Forelimb muscle (tissue), 1 donor: ENCODE measurements at places on chromosomes 16 and 17.

DNA sequence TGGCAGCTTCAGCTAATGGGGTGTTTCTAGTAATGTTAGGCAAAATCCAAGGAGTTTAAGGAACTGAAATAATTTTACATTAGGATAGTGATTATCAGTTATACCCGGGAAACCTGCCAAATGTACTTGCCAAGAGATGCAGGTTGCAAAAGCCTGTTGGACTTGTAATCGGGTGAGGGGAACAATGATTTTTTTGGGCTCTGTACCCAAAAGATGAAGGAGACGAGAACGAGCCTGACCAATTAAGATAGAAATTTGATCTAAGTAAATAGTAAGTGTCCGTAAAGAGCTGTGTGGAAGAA lies 56.3 kb upstream of the ARL4D start:
- no peak for DNase-seq

DNA sequence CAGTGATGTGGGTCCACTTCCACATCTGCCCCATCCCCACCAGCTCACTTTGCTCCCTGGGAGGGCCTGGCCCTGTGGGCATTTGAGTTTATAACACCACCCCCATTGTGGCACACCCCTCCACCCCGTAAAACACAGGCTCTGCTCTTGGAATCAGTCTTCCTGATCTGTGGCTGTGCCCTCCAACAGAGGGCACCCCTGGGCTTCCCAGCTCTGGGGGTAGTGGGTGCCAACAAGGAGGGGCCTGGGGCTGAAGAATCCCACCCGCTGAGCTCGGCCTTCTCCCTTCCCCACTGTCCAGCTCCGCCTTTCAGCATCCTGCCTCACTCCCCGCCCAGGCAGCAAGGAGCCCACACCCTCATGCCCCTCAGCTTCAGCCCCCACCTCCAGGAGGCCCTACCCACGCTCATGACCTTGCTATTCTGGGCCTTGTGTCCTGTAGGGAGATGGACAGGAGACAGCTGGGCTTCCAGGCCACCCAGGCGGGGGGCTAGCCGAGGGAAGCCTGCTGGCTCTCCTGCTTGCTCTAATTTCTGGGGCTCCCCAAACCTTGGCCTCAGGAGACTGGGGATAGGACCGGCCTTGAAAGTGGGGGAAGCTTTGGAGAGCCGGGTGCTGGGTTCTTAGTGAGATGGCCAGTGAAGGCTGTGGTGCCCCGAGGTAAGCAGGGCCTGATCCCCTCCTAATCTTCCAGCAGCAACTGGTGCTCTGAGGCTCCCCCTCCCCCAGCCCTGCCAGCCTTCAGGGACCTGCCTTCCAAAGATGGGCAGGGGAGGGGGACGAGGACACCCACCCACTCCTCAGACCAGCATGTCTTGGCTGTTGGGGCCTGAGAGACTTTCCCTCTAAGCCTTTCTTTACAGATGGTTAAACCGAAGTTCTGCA lies 2.9 kb upstream of the ATP2A1 start:
- no peak for DNase-seq

DNA sequence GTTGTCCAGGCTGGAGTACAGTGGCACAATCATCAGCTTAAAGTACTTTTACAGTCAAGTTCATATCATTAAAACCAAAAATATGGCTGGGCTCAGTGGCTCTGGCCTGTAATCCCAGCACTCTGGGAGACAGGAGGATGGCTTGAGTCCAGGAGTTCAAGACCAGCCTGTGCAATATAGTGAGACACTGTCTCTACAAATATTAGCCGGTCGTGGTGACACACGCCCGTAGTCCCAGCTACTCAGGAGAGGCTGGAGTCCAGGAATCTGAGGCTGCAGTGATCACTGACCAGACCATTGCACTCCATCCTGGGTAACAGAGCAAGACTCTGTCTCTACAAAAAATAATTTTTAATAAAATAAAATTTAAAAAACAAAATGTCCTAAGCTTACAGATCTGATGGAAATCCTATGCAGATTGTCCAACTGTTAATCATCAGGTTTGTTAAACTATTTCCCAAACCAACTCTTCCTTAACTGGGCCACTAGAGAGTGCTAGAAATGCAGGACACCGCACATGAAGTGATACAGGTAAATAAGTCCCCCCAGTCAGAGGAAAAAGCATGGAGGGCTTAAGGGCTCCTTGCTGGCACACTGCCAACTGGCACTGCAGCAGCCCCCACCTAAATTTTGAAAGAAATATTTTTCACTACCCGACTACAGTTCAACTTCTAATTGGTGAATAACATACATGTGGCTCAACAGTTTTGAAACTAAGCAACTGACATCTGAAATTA lies 2.8 kb downstream of the USP22 start:
- no peak for DNase-seq

GRCh38 chr17:56707312-56708219 lies 114.1 kb downstream of the NOG start:
- DNase-seq, result no peak

- no peak for DNase-seq
Measured at GRCh38 chr16:16086653-16087446, 136.4 kb downstream of the ABCC6 start.

DNA sequence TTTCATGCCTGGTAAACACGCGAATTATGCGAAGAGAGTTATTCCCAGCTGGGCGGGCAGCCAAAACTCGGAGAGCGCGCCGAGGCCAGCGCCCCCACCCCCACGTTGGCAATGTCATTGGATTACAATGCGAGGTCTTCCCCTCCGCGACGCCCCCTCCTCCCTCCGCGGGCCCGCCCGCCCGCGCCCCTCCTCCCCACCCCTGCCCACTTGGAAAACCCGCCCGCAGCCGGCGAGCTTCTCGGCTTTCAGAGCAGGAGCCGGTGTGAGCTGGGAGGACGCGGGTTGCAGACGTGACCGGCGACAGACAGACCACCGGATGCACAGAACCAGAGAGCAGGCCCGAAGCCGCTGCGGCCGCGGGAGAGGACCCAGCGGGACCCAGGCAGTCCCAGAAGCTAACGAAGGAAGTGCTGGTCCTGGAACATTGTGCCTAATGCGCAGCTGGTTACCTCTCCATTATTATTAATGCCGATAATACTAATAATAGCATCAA lies 4.0 kb downstream of the NOG start:
- DNase-seq, result no peak

- no peak for DNase-seq
Measured at GRCh38 chr16:47013910-47014309, 40.4 kb upstream of the DNAJA2 start.

- no peak for DNase-seq
Measured at GRCh38 chr16:85574672-85575475, 38.2 kb upstream of the GSE1 start.

GRCh38 chr17:80475910-80476876 lies at the start of gene NPTX1:
TSS of gene NPTX1 (minus strand) at chr17:80476607. CDS start at chr17:80476446, 161 bp downstream.
- no peak for DNase-seq

DNA sequence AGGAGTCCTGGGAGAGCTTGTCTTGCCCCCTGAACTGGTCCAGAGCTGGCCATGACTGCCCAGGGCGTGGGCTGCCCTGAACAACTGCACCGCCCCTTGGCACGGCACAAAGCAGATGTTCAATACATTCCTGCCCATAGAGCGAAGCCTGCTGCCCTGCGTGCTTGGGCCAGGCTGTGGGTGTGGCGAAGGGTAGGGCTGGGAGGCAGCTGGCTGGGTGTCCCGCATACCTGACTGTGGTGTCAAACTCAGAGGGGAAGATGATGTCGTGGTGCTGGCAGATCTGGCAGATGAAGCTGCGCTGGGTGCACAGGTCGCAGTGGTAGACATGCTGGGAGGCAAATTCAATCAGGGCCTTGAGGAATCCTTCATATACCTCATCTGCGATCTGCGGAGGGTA lies 124.2 kb upstream of the SMURF2 start:
- no peak for DNase-seq

DNA sequence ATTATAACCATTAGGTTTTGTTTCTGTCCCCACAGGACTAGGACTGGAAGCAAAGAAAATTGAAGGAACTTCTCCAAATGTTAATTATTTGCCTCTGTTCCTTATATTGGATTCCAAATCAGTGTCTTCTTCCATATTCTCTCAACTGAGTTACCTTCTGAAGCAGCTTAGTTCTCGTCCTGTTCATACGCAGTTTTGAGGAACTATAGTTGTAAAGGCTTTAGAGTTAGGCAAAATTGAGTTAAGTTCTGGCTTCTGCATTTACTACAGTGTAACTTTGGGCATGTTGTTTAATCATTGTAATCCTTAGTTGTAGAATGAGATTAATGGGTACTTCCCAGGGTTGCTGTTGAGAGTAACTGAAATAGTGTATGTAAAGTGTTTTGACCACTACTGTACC lies 11.2 kb downstream of the CBFB start:
- DNase-seq, result no peak

GRCh38 chr16:2519711-2520080 lies 475 bp upstream of the AMDHD2 start:
- no peak for DNase-seq

DNA sequence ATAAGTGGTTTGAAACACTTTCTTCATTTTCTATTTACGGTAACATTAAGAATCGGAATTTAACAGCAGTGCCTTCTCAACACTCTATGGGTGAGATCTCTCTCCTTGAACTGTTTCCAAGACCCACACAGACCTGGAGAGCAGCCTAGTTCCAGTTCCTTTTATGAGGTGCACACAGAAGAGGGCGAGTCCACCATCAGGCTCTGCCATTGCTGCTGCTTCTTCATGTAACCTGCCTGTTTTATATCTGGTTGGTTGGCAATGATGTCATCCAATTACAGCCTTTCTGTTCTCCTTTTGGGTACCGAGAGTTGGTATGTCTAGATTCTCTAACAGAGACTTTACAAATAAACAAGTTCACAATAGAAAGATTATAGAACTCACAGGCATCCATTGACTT lies 225.7 kb downstream of the UTP18 start:
- DNase-seq, result no peak

GRCh38 chr16:50275428-50276325 lies 9.3 kb downstream of the ADCY7 start:
- no peak for DNase-seq

DNA sequence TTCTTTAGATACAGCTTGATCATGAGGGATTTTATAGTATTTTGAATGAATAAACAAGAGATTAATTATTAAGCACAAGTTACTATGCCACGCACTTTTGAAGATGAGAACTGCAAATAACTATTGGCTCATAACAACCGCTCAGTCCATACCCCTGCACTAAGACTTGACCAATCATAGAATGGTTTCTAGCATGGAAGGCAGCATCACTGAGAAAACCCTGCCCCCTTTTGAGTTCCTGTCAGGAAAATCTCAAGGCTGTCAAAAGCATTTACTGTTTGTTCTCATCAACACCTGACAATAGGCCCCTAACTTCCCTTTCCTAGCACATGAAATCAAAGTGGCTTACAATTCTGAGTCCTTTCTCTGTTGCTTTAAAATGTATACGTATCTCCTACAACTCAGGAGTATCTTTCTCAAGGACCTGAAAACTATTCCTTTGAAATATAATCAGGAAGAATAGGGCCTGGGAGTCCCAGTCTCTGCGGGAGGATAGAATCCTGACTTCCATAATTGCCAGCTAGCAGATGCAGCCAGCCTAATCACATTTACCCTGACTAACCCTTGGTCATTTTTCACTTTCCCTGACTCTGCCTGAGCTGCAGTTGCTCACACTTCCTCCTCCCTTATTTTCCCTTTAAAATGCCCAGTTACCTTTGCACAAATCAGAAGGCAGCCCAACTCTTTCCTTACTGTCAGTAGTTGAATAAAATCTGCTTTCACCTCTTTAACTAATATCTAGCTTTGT lies 9.1 kb upstream of the MMD start:
- no peak for DNase-seq

GRCh38 chr16:72942021-72942420 lies 105.9 kb downstream of the ZFHX3 start:
- DNase-seq, result no peak

- DNase-seq, result no peak
Measured at GRCh38 chr16:57084257-57084770, 8.1 kb upstream of the CPNE2 start.

GRCh38 chr17:41692722-41693521 lies 4.2 kb downstream of the EIF1 start:
- no peak for DNase-seq

DNA sequence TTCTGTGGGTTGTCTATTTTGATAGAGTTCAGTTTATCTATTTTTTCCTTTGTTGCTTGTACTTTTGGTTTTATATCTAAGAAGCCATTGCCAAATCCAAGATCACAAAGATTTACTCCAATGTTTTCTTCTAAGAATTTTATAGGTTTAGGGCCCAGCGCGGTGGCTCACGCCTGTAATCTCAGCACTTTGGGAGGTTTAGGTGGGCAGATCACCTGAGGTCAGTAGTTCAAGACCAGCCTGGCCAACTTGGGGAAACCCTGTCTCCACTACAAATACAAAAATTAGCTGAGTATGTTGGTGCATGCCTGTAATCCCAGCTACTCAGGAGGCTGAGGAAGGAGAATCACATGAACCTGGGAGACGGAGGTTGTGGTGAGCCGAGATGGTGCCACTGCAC lies 13.7 kb upstream of the ITGA3 start:
- no peak for DNase-seq

GRCh38 chr16:54346041-54346440 lies 59.5 kb upstream of the IRX3 start:
- DNase-seq, result no peak

GRCh38 chr16:49269201-49269600 lies 12.4 kb downstream of the CBLN1 start:
- DNase-seq, result no peak

GRCh38 chr16:734981-735881 lies 5.6 kb downstream of the CIAO3 start:
- DNase-seq, result no peak

DNA sequence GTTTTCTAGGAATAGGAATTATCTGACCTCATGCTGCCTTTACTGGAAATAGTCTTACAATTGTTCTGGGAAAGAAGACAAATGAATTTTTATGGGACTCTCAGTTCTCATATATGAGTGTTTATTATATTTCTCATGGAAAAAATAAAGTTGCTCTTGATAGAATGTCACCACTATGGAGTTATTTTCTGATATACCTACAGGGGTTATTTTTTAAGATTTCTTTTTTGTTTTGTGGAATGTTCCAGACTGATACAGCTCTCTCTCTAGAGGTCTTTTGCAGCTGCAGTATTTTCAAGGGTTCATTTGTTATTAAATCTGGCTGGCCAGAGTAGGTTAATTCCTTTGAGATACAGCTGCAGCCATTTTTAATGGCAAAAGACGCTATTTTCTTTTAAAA lies 100.7 kb downstream of the ABCA8 start:
- DNase-seq, result no peak

DNA sequence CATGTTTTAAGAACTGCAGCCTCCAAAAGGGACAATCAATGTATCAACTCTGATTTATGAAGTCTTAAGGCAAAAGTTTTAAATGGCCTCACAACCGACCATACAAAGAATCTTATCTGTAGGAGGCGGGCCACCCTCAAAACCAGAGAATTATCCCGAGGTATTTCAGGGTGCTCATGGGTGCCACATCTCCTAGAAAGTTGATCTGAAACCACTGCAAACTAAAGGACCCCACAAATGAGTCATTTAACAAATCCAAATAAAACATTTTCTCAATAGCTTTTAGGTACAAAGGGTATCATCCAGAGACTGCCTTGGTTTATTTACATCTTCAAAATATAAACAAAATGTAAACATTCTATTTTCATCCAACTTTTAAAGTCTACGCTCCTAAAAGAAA lies 6.8 kb downstream of the ERN1 start:
- no peak for DNase-seq

GRCh38 chr17:48562934-48563333 lies 15.2 kb downstream of the HOXB4 start:
- no peak for DNase-seq
